Stimulated activated CD4-positive, alpha-beta T cell treated with anti-CD3 and anti-CD28 coated beads, Interleukin-1b, Interleukin-23, amount 100 ng/mL, for 24 hours (primary cell): ENCODE measurements at places on chromosomes 11 and 22.
A peak's percentile ranks its signal among the peaks of the same experiment; 100 is the strongest.

DNA sequence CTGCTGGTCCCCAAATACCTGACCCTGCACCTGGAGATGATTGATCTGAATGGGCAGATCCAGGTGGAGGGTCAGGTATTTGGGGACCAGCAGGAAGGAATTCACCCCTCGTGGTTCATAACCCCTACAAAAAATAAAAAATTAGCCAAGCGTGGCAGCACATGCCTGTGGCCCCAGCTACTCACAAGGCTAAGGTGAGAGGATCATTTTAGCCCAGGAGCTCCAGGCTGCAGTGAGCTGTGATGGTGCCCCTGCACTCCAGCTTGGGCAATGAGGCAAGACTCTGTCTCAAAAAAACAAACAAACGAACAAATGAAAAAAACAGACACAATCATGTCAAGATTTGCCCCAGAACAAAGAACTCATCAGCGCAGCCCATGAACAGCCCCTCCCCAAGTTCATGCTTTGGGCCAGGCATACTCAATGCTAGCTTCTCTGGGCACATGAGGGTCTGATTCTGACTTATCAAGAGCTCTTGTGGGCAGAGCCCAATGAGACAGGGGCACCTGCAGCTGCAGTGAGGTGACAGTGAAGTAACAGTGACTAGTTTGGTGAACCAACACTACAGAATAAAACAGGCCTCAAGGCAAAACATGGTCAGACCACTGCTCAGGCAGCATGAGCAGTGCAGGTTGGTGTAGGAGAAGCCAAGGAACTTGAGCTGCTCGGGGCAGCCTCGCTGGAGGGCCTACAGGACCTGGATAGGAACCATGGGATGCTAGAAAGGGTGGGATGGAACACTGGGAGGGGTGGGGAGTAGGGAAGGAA is 10.2 kb upstream of the FCHSD2 start:
- no peak for DNase-seq

GRCh38 chr22:37267135-37267587 is 15.1 kb upstream of the CYTH4 start:
- peak; percentile 51 for DNase-seq

GRCh38 chr11:2551131-2551530 is 106.3 kb downstream of the KCNQ1 start:
- no peak for DNase-seq

- DNase-seq = no peak
These were observed 33.0 kb upstream of the APOBEC3A start for GRCh38 chr22:38924347-38924952.
